ENCODE measurements at places on chromosomes 5 and 9. TPM values are rescaled to one million over a fixed set of nuclear protein-coding genes. Genes with fewer than 3 reads are reported as not detected.

The FST gene
- total RNA-seq: 1.4 TPM

The MAMDC2 gene
- total RNA-seq: 0.34 TPM

The ADGRD2 gene
- total RNA-seq: not detected

The ACER2 gene
- total RNA-seq: 3.0 TPM

The UBE2B gene
- 57.5 TPM for total RNA-seq

The DBH gene
- total RNA-seq: not detected

The SPATA31E1 gene
- not detected for total RNA-seq

The GTF3C4 gene
- 16.8 TPM for total RNA-seq

The GMCL2 gene
- total RNA-seq: not detected

All from A549 treated with dexamethasone at 1 μM for 4 hours (cell line).